Pulmonary artery endothelial cell (primary cell): ENCODE measurements at places on chromosomes 7 and 10.

GRCh38 chr10:19889256-19889655 is 73.0 kb downstream of the PLXDC2 start:
- DNase-seq = no peak

DNA sequence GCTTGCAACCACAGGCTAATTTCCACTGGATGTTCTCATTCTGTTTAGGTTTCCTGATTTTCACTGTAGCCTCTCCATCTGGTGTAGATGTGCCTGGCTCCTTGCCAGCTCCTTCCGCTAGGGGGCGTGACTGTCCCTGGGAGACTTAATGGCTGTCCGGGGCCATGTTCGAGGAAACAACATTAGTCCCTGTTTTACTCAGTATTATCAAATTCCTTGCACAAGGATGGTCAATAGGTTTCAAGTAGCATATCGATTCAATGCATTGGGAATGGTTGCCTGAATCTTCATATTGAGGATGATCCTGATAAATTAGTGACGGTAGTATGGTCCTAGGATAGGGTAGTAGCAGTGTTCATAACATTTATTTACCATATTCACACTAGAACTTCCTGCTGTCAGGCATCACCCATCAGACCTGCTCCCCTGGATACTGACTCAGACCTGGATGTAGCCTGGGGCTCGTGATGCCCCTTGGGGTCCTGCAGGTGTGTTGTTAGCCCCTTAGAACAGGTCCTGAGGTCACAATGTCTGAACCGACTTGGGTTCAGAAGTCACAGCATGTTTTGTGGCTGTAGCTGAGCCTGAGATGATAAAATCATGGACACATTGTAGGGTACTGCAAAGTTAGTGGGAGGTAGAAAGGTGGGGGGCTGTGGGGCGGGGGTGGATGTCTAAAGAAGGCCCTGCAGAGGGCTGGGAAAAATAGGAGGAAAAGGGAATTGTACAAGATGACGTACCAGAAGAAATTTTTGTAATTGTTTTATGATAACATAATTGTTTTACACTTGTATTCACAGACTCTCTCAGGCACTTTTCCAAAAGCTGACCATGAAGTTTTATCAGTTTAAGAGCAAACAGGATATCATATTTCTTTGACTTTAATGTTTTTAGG is 8.9 kb upstream of the EXOC6 start:
- peak; percentile 89 for DNase-seq

GRCh38 chr10:7561216-7561893 is 105.4 kb downstream of the ITIH5 start:
- DNase-seq = no peak

GRCh38 chr10:108358912-108359311 is 1194.4 kb upstream of the SORCS1 start:
- no peak for DNase-seq

- no peak for DNase-seq
Measured at GRCh38 chr10:108095932-108096925, 931.7 kb upstream of the SORCS1 start.

DNA sequence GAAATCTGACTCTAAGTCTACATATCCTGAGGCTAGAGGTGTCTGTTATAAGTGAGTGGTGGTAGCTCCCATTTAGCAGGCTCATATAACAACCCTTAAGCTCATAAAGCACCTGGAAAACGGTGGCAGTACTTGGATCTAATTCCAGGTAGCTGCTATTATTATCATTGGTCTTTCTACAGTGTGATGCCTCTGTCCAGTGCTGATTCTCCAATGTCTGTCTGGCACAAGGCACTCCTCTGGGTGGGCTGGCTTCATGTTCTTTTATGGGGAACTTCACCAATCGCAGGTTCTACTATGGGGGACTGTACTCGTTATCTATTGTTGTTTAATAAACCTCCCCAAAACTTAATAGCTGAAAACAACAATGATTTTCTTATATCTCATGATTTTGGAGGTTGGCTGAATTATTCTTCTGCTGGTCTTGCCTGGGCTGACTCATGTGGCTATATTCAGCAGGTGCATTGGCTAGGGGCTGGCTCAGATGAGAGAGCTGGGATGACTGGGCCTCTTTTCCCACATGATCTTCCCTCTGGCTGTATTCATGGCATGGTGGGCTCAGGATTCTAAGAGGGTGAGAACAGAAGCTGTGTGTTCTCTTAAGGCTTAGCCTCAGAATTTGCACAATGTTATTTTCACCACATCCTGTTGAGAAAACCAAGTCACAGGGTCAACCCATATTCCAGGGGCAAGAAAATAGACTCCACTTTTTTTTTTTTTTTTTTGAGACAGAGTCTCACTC is 93.0 kb upstream of the PCGF5 start:
- DNase-seq = no peak

DNA sequence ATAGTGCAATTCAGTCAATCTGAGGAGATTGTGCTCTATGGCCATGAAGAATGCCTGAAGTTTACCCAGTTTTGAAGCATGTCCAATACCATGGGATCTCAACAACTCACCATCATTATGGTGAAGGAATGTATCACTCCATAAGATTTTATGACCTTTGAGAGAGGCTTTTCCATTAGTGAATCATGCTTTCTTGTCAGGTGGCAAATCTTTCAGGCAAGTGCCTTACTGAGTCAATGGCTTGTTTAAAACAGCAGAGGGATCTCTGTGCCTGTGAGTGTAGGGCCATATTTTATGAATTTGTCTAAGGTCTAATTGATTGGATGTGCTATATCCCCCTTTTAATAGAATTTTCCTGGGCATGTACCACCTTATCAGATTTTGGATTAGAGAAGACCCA is 131.5 kb downstream of the CCDC7 start:
- no peak for DNase-seq

DNA sequence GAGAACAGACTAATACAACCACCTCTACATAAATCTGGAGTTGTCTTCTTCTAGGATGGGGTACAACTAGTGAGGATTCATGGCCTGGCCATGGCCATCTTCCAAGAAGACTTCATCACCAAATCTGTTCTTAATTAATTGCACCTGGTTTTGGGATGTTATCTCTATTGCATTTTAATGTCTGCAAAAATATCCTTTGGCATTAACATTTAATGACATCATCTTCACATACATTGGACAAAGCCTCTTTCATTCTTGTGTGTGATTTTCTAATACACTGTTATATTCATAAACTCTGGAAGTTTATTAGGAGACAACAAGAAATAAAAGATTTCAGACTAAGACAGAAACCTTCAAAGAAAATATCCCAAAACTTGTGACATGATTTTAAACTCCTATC is 124.2 kb upstream of the ABCB5 start:
- no peak for DNase-seq

GRCh38 chr7:2096692-2097387 is 135.9 kb downstream of the MAD1L1 start:
- no peak for DNase-seq
